ENCODE measurements at places on chromosomes 11 and 22.

- H3K4me3 ChIP-seq = no peak overlapping the region
- DNase-seq = no peak
- no peaks in the 10 kb centered on the region for H3K27me3 ChIP-seq
- H3K27ac ChIP-seq = no peak overlapping the region
Measured at GRCh38 chr11:80958361-80958760, 1517.5 kb upstream of the TENM4 start.

GRCh38 chr11:100808904-100809491 lies 121.9 kb downstream of the ARHGAP42 start:
- no peak overlapping the region for H3K4me3 ChIP-seq
- peaks cover 19% of the 10 kb centered on the region for H3K4me1 ChIP-seq
- H3K27me3 ChIP-seq = no peaks in the 10 kb centered on the region
- no peak overlapping the region for H3K27ac ChIP-seq
- H3K36me3 ChIP-seq = peaks cover 10% of the 10 kb centered on the region
- no peak for DNase-seq

DNA sequence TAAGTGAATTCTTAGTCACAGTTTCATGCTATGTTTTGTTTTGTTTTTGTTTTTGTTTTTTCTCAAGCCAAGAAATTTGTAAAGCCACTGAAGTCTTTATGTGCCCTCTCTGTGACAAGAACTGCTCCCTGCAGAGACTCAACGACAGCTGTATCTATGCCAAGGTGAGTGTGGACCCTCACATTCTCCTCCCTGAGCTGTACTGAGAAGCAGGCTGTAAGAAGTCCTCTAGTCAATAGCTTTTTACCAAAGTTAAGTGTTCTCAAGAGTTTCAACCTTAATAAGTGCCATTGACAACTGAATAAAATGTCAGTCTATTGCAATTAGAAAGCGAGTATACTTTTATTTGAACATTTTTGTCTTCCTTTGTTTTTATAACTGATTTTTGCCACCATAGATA lies 18.9 kb downstream of the MUC15 start:
- DNase-seq = no peak
- H3K27ac ChIP-seq = no peak overlapping the region
- H3K27me3 ChIP-seq = no peaks in the 10 kb centered on the region
- no peaks in the 10 kb centered on the region for H3K4me1 ChIP-seq
- no peaks in the 10 kb centered on the region for H3K36me3 ChIP-seq

- peaks cover 61% of the 10 kb centered on the region for H3K36me3 ChIP-seq
- H3K4me1 ChIP-seq = no peaks in the 10 kb centered on the region
- no peaks in the 10 kb centered on the region for H3K27me3 ChIP-seq
- DNase-seq = no peak
- H3K4me3 ChIP-seq = no peak overlapping the region
- no peak overlapping the region for H3K27ac ChIP-seq
Measured at GRCh38 chr11:14288189-14288935, 70.6 kb downstream of the RRAS2 start.

GRCh38 chr22:26398741-26399153 lies 30.3 kb upstream of the ASPHD2 start:
- no peak overlapping the region for H3K27ac ChIP-seq
- H3K4me3 ChIP-seq = no peak overlapping the region
- no peaks in the 10 kb centered on the region for H3K4me1 ChIP-seq
- no peaks in the 10 kb centered on the region for H3K27me3 ChIP-seq
- no peaks in the 10 kb centered on the region for H3K36me3 ChIP-seq

- H3K27ac ChIP-seq = no peak overlapping the region
- peaks cover 23% of the 10 kb centered on the region for H3K4me1 ChIP-seq
Measured at GRCh38 chr11:44973632-44974401, 23.1 kb upstream of the TP53I11 start.

DNA sequence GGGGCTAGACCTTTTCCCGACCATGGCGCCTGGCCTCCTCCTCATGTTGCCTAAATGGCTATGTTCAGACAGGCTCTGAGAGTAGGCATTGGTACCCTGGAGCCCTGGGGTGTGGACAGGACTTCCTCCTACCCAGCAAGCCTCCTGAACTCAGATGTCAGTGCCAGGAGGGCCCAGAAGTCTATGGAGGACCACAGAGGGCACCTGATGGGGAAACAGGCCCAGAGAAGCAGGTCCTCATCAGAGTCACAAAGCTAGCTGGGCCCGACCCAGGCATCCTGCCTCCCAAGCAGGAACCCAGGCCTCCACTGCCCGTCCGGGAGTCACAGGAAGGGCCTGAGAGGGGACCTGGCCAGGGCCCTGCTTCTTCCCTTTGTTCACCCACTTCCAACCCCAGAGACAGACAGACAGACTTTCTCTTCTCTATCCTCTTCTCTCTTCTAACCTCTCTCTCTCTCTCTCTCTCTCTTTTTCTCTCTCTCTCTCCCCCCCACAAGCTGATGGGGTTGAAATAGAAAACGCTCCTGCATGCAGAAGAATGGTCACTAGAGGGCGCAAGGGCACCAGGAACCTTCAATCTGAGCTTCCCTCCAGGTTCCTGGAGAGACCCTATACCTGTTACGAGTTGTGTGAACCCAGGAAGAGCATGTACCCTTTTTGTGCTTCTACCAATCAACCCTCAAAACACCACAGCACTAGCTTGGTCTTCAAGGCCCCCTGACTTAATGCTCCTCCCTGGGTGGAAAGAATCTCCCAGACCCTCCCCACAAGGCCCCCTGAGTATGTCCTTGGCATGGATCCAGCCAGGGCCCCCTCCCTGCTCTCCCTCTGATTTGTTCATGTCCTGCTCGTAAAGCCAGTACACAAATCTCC lies 27.1 kb downstream of the ARAP1 start:
- peak; percentile 91 for DNase-seq
- no peaks in the 10 kb centered on the region for H3K27me3 ChIP-seq
- H3K27ac ChIP-seq = no peak overlapping the region
- peaks cover 9% of the 10 kb centered on the region for H3K36me3 ChIP-seq
- no peak overlapping the region for H3K4me3 ChIP-seq
- H3K4me1 ChIP-seq = peaks cover 6% of the 10 kb centered on the region

DNA sequence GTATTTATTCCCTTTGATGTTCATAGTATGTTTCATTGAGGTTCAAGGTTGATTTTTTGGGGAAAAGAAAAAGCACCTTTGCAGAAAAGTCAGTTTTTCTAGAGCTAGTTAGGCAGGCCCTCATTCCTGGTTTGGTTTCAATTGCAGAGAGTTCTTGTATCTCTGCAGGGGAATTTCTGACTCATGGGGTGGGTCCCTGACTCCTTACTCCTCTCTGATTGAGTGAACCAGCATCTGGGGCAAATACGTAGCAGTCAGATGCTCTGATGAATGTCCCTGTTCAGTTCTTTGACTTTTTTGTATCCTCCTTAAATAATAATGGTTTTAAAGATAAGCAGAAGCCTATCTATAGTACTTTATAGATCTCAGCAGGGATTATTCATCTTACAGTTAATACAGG lies 7.7 kb upstream of the NCR3LG1 start:
- H3K27ac ChIP-seq = no peak overlapping the region
- no peaks in the 10 kb centered on the region for H3K4me1 ChIP-seq
- peak; percentile 52 for DNase-seq
- no peak overlapping the region for H3K4me3 ChIP-seq
- H3K27me3 ChIP-seq = peaks cover 7% of the 10 kb centered on the region

DNA sequence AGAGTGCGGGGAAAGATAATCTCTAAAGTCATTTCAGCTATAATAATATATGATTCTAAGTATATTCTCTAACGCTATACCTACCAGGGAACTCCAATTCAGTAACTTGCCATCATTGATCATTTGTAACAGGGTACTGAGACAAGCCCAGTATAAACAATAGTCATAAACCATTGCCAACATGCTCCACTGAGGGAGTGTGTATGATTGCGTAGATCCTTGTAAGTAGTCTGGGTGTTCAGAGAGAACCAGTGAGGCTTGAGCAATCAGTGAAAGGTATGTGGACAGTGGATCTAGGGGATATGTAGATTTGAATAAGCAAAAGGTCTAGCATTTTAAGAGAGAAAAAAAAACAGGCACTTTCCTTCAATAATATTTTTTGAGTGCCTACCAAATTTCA lies 1326.0 kb downstream of the LRRC4C start:
- H3K36me3 ChIP-seq = no peaks in the 10 kb centered on the region
- no peaks in the 10 kb centered on the region for H3K27me3 ChIP-seq
- no peak overlapping the region for H3K27ac ChIP-seq

GRCh38 chr11:12725863-12726682 lies 51.9 kb downstream of the TEAD1 start:
- no peak overlapping the region for H3K4me3 ChIP-seq
- H3K36me3 ChIP-seq = peaks cover 12% of the 10 kb centered on the region
- no peaks in the 10 kb centered on the region for H3K27me3 ChIP-seq
- H3K27ac ChIP-seq = no peak overlapping the region
- DNase-seq = peak; percentile 32
- H3K4me1 ChIP-seq = peaks cover 31% of the 10 kb centered on the region

DNA sequence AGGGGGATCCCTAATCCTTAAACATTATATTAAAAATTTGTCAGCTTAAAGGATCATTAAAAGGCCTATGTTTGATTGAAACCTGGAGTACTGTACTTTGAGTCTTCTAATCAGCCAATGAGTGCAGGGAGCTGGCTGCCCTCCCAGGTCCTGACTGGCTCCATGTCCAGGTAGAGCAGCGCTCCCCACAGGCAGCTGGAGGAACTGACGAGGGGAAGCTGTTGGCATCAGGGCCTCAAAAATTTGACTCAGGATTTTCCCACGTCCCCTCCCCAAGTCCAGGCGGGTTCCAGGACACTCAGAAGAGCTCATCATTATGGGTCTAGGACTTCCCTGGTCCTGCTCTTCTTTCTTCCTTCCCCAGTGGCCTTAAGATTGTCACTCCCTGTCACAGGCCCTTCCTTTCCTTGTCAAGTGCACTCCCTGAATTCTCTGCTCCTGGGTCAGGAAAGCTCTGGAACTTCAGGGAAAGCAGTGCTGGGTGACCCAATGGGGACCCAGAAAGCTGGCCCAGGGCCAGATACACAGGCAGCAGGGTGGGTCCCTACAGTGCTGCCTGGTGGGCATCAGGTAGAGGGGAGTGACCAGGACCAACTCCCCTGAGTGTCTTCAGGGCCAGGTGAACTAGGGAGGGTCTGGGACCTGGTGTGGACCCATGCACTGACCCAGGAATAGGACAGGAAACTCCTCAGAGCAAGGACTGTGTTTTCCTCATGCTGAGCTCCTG lies 65.5 kb downstream of the GGTLC2 start:
- peaks cover 43% of the 10 kb centered on the region for H3K27me3 ChIP-seq
- no peak overlapping the region for H3K4me3 ChIP-seq

Measured in endodermal cell (in vitro differentiated cells).